ENCODE measurements at places on chromosomes 16 and 17. TPM values are rescaled to one million over a fixed set of nuclear protein-coding genes. Genes with fewer than 3 reads are reported as not detected.

DNA sequence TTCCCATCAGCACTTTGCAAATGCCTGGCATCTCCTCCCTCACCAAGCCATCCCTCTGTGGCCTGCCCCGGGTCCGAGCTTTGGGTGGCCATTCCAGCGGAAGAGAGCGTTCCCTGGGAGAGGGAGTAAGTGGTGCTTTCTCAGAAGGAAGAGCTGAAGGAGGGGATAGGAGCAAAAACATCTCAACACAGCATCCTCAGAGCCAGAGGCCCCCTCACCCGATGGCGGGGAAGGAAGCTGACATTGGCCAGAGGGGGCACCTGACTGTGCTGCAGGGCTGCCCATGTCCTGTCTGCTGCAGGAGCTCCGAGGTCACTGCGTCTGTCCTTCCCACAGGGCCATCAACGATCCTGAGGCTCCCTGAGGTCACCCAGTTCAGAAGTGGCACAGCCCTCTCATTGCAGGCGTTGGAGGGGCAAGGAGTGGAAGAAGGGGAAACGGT, 427 bp upstream of the TLCD3B start:
- DNase-seq = no peak

- no peak for DNase-seq
These were observed 8.5 kb upstream of the BAIAP2 start for GRCh38 chr17:81026266-81027036.

DNA sequence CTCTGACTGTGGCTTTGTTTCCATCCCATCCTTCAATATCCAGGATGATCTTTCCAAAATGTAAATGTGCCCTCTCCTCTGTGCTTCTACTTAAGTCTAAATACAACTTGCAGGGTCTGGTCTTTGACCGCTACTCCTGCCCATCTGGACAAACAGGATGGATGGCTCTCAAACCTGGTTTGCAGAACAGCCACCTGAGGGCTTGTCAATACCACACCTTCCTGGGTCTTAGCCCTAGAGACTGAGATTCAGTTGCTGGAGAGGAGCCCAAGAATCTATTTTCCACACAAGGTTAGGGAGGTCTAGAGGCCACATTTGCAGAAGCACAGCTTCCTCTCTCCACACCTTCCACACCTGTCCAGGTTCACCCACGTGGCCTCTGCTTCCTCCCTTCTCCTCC, 1.9 kb upstream of the GRB7 start:
- DNase-seq = no peak

DNA sequence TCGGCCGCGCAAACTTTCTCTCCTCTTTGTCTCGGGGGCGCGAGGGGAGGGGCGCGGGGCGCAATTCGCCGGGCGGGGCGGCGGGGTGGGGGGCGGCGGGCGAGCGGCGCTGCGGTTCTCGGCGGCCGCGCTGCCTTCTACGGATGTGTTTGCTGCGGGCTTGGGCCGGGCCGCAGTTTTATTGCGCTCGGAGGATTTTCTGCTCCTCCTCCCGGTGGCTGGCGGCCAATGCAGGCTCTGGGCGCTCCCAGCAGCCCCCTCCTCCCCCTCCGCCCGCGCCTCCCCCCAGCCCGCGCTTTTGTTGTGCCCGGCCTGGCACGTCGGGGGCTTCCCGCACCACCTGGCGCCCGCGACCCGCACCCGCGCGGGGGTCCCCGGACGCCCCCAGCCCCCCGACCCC, at the start of gene TIMP2:
Gene TIMP2 (minus strand): TSS at position 154 of the 400 bp plus-strand sequence. CDS start 299 bp downstream, outside the sequence.
- peak; percentile 90 for DNase-seq

- no peak for DNase-seq
These were observed 157.1 kb downstream of the RGS9 start for GRCh38 chr17:65294181-65294719.

- DNase-seq = no peak
These were observed 1.6 kb downstream of the UBE2Z start for GRCh38 chr17:48909783-48910182.

DNA sequence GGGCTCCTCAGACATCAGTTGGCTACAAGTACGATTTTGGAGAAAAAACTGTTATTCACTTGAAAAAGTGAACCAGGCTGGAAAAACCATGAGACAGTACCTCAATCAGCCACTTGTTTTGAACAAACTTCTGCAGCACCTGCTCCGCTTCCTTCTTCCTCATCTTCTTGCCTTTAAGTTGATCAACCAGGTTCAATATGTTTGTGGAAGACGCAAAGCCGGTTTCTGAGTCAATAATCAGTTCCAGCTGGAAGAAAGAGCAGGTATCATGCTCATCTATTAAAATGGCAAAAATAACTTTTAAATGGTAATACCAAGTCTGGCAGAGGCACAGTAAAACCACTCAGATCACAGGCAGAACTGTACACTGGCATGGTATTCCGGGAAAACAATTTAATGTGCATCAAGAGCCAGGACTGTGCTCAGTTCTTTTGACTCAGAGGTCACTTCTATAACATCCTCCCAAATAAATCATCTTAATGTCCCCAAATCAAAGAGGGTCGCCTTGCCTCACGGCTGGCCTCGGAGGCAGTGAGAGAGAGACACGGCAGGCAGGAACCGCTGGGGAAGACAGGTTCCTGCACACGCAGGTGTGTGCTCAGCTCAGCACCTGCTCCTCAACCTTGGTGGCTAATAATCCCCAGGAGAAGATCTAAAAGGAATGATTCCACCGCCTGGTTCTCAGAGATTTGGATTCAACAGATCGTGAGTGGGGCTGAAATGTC, 29.7 kb downstream of the KDM8 start:
- no peak for DNase-seq

GRCh38 chr16:86249631-86250030, 260.7 kb upstream of the FOXF1 start:
- DNase-seq = no peak

- DNase-seq = peak; percentile 99
These were observed 27.8 kb upstream of the METRNL start for GRCh38 chr17:83051396-83052240.

GRCh38 chr16:86069736-86070298, 170.9 kb downstream of the IRF8 start:
- DNase-seq = no peak

DNA sequence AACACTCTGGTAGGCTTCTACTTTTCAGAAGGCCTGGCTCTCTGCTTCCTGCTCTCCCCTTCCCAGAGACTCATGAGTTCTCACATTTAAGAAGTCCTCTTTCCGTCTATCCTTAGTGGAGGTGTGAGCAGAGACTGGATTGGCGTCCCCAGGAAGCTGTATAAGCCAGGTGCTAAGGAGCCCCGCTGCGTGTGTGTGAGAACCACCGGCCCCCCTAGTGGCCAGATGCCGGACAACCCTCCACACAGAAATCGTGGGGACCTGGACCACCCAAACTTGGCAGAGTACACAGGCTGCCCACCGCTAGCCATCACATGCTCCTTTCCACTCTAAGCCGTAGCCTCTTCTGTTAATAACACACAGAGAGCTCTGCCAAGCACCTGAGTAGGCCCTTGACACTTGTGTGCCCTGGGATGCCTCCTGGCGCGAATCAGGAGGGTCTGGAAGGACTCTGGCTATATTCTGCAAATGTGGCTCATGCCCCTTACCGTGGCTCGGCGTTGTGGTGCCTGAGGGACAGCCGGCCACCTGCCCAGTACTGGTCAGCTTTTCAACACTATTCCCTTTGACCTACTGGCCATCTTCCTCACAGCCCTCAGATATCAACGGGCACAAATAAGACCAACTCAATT, 13.9 kb downstream of the CYB5D2 start:
- DNase-seq = no peak

DNA sequence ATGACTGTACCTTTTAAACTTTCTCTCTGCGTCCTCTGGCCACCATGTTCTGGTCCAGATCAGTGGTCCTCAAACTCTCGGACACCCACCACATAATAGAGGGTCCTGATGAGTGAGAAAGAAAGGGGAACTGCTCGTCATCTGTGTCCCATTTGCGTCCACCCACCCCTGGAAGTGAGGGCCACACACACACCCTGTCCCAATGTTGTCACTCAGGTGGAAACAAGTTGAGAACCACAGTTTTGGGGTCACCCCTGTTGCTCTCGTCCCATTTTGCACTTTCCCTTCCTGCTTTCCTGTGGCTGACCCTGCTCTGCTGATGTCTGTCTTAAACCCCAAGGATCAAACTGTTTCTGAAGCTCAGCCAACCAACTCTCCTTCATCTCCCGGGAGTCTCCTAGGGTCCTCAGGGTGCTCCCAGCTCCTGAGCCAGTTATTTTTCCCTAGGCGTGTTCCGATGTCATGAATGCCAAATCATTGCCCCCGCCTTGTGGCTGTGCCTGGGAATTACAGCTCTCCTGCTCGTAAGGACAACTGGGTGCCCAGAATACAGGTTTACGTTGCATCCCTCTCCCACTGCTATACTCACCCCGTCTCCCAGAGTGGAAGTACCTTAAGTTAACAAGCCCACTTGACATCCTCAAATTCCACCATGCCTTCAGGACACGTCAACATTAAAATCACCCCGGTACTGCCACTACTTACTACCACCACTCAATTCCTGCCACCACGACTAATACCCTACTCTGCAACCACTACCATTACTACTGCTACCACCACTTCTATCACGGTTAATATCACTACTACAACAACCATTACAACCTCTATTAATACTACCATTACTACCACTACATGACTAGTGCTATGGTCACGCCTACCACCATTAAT, 26.0 kb upstream of the HNF1B start:
- no peak for DNase-seq

- DNase-seq = no peak
These were observed 11.8 kb downstream of the RBL2 start for GRCh38 chr16:53446090-53446489.

DNA sequence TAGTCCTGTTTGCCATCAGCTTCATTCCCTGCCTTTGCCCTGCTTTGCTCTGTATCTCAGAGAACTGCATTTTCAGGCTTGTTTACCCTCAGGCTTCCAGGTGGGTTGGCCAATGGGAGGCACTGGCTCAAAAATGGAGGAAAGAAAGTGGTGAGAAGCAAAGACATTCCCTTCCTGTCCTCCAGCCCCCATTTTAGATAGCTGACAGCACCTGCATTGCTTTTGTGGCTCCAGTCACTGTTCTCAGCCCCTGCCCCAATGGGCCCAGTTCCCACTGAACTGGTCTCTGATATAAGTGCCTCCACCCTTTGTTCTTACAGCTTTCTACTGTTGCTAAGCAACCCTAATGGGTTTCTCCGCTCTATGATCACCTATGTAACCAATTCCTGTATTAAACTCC, 19.4 kb upstream of the SDK2 start:
- DNase-seq = no peak

GRCh38 chr16:25031132-25031440, 15.9 kb upstream of the ARHGAP17 start:
- DNase-seq = no peak

GRCh38 chr16:2308089-2308962, 32.2 kb downstream of the ABCA3 start:
- no peak for DNase-seq

DNA sequence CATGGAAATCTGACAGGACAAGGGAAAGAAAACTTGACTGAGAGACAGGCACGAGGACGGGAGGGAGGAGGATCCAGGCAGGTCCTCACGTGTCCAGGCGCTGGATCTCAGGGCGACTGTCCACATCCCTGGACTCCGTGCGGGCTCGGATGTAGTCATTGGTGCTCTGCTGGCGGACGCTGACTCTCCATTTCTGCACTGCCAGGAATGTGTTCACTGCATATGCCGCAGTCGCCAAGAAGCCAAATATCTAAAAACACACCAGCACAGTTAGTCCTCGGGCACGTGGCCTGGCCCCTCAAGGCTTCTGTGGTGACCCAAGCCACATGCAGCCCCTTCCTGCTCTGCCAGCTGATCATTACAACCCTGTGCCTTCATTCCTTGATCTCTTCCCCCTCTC, 17.5 kb downstream of the CMTM3 start:
- no peak for DNase-seq

GRCh38 chr17:49461580-49461979, 33.5 kb upstream of the NGFR start:
- no peak for DNase-seq

GRCh38 chr16:51621610-51622009, 470.5 kb upstream of the SALL1 start:
- no peak for DNase-seq

GRCh38 chr17:34201225-34201624, 53.9 kb upstream of the CCL2 start:
- DNase-seq = no peak

DNA sequence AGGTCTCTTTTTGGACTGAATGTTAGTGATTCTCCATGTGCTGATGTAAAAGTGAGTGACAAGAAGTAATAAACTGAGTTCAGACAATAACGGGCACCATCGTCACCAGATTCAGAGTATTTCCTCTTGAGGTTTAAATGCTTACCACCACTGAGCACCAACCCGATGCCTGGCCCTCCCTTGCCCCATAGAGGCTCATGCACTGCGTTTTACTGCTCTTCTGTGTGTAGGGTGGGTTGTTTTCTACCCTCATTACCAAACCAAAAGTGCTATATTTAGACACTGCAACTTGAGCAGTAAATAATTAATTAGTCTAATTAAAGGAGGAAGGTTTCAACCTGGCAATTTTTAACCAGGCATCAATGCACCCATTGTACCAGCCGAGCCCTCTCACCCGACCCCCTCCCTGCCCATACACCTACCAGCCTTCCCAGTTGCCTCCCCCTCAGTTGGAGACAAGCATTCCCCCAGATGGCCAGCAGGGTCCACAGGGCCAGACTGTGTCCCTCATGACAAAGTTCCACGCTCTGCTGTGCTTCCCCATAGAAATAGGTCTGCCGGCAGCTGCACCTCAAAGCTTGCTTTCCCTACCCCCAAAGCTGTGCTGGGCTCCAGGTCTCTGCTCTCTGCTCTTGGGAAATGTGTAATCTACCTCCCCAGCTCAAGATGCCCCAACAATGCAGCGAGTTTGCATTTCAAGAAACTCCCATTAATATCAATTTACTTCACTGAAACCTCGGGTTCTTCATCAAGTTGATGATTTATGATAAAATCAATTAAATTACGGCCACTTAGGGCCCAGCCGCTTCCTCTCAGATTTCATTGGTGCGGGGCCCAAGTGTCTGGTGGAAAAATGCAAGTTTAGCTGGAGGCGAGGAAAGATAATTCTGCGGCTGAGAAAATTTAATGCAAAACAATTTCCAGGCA, 16.0 kb downstream of the HOXB4 start:
- no peak for DNase-seq

The JPH3 gene
- not detected for total RNA-seq

The RARA gene
- total RNA-seq = 77.3 TPM

The ESRP2 gene
- total RNA-seq = not detected

The NR1D1 gene
- 0.43 TPM for total RNA-seq

The CDH11 gene
- 145 TPM for total RNA-seq

The BCAS3 gene
- 75.9 TPM for total RNA-seq

The ADGRG1 gene
- 343 TPM for total RNA-seq

The ANKRD40 gene
- total RNA-seq = 35.4 TPM
